ENCODE measurements at places on chromosomes 5 and 9.
A peak's percentile ranks its signal among the peaks of the same experiment; 100 is the strongest.

GRCh38 chr5:122151640-122152039, 22.3 kb downstream of the ZNF474 start:
- no peak for DNase-seq

DNA sequence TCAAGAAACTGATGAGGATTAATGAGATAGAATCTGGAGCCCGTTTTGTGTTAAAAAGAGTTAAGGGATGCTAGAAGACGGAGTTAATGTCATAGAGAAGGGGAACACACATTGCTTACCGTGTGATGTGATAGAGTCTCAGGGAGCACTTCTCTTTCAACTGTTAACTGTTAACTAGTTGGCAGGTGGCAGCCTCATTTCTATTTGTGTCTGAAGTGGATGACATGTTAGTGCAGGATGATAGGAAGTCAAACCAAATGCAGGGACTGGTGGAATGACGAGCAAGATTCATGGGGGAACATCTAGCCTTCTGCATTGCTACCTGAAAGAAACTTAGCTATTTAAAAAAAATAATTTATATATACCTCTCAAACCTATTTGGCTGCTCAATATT, 222.7 kb downstream of the MAST4 start:
- no peak for DNase-seq

GRCh38 chr9:38060681-38061080, 8.3 kb downstream of the SHB start:
- DNase-seq = no peak

DNA sequence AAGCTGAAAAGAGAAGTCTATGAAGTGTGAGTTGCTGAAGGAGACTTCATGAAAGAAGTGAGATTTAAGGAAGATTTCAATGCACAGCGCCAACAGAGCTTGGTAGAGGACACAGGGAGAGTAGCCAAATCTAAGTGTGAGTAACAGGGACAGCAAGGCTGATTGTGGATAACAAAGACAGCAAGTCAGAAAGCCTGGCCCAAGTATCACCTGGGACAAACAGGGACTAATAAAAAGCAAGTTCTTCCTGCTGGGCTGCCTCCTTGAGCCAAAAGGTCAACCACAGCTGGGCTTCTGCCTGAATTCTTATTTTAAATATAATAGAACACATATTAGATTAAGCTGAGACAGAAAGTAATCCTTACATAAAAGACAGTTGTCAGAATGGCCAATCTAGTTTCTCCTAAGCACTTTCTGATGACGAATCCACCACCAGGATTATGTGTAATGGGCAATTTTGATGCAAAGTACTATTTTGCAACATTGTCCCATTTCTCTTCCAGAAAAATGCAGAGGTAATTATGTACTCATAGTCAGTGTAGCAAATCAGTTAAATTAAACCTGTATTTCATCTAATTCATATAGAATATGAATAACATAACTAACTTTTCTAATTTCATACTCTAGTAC, 73.8 kb downstream of the MAPKAP1 start:
- DNase-seq = no peak

DNA sequence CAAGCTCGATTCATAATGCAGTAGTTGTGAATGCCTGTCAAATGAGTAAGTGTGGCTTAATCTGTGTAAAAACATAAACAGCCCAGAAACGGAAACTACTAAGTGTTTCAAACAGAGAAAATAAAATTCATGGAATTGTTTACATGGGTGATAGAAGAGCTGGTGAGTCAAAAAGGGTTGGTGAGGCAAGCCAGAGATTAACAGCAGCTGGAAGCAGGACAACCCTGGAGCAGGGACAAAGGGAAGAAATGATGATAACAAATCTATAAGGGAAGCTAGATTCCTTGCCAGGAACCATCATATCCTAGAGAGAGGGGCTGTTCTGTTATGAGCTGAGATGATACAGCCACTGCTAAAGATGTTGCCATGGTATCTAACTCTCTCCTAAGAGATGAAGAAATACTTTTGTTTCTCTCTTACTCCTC, 18.0 kb upstream of the PRR16 start:
- peak; percentile 4 for DNase-seq

DNA sequence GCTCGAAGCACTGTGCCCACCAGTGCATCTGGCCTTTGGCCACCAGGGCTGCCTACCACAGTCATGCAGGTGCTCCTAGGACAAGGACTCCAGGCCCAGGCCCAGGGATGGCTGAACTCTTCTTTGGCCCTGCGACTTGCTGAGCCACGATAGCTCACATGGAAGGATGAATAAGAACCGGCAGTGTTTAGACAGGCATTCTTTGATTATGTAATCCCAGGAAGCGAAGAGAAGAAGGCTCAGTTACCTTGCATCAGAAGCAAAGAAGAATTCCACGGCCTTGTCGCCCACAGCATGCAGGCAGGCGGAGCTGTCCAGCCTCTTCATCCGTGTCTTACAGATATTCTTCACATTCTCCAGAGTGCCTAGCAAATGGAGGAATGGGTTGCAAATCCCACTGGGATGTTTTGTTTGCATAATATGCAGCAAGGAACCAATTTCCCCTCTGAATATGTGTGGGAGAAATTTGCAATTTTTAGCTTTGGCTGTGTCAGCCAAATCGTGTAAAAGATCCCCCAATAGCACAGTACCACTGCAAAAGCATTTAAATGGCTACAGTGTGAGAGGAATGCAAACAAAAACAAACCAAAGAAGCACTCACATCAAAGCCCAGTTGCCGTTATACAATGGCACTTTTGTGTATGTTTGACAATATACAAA, 29.1 kb downstream of the GFPT2 start:
- DNase-seq = peak; percentile 30

DNA sequence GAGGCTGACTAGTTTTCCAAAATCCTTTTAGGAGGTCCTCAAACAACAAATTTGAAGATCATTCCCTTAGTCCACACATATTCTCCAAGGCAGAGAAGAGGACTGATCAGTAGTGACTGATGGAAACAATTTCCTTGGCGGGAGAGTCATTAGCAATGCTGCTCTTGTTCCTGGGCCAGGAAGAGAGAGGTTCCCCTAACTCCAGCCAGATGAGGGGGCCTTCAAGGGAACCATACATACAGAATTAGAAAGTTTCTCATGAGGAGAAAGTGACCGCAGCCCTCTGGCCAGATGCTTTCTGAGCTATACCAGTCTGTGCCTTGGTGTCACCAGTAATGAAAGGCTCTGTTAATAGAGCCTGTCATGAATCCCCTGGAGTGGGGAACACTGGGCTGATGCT, 539.4 kb downstream of the BNC2 start:
- DNase-seq = no peak

DNA sequence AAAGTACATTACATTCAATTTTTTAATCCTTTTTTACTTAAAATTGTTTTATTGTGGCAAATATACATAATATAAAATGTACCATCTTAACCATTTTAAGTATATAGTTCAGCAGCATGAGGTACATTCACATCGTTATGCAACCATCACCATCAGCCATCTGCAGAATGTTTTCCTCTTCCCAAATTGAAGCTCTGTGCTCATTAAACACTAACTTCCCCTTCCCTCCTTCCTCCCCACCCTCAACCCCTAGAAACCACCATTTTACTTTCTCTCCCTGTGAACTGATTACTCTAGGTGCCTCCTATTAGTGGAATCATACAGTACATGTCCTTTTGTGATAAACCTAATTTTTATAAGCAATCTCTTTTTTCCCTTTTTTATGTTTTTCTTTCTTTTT, 15.6 kb downstream of the TEX53 start:
- DNase-seq = no peak

DNA sequence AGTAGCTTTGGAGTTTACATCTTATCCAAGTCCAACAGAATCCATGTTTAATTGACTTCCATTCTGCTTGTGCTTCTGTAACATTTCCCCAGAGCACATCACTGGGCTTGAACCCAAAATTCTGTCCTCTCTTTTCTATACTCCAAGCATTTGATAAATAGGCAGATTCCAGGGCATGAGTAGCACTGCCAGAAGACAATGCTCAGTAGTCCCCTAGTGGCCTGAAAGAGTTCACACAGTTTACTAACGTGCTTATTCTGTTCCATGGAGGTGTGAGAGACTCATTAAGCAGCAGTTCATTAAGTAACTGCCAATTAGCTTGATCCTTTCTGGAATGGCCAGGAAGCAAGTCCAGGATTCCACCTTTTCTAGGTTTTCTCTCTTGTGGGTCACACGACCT, 9.4 kb upstream of the GABRA6 start:
- DNase-seq = no peak

GRCh38 chr5:17289681-17290539, 72.5 kb downstream of the BASP1 start:
- no peak for DNase-seq

GRCh38 chr5:101112645-101113044, 209.6 kb upstream of the ST8SIA4 start:
- no peak for DNase-seq

DNA sequence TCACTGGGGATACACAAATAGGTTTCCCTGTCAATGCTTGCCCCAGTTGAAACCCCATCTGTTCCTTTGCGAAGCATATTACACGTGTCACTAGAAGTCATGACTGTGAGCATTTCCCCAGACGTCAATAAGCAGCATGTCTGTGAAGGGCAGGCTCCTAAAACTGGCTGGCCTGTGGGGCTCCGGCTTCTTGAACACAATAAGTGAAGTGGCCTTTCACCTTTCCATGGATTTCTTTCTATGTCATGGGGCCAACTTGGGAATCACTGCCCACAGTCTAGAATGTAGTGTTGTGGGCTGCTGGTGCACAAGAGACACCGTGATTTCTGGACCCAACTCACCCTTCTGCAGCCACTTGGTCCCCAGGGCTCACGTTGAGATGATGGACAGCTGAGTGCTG, 60.4 kb upstream of the CTSL start:
- no peak for DNase-seq

DNA sequence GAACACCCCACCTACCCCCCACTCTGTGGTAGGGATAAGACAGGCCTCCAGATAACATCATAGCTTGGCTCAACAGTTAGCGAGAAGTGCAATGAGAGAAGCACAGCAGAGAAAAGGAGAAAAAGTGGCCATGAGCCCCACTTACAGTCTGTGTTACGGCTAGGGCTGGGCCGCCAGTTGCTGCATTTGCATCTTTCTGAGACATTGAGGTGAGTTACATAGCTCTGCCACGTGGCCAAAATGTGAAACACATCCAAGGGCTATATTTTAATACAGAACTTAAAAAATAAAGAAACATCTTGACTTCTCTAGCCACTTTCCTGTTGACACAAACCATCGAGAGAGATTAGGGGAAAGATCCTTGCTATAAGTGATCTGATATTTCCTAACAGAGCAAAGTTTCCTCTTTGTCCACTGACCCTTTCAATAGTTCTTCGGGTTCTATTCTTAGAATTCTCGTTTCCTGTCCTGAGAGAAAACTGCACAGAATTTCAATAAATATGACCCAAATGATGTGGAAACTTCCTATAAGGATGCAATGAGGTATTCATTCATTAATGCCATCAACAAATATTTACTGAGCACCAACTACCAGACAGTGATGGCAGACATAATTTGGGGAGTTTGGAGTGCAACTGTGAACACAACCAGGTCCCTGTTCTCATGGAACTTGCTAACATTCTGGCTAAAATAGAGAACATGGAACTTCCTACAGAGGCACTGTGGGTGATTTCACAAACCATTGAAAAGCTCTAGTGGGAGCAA, 3.2 kb upstream of the TLE4 start:
- no peak for DNase-seq

DNA sequence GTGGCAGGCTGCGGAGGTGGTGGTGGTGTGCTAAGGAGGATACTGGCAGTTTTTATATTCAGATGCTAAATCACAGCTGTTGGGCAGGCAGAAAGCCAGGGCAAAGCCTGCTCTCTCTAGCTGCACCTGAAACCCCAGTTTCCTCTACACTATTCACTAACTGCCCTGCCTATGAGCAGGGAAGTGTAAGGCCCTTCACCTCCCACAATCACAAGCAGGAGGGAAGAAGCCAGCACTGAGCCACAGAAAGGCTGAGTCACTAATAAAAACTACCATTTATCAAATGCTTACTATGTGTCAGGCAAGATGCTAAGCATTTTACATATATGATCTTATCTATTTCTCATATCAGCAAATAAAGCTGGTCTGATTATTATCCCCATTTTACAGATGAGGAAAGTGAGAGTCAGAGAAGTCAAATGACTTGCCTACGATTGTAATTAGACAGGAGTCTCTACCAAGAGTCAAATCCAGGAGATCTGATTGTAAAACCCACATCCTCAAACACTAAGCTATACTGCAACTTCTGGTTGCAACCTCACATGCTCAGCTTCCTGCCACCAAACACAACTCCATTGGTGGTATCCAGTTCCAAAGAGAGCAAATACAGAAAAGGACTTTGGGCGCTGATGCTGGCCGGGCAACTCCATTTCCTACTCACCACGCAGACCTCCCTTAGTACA, 17.7 kb upstream of the IL6ST start:
- no peak for DNase-seq

DNA sequence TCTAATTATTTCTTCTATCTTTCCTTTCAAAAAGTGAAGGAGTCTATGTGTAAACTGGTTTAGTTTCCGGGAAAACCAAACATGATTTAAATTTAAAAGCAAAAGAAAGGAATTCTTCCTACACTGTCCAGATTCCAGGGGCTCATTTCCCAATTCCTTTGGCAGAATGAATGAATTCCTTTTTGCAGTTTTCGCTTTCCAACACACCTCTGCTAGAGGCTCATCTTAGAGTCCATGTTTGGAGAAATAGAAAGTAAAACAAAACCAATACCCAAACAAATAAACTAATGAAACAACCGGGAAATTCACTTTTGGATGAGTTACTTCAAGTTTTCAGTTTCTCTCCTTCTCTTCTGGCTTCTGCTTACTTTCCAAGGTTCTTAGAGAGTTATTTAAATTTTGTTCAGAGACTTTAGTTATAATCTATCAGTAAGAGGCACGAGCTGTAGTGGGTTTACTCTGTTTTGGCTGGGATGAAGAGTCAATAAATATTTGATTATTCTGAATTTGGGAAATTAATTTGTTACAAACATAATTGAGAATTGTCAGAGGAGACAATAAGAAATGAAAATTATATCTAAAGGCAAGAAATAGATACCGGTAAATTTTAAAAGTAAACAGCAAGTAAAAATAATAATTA, 365.0 kb upstream of the CDH9 start:
- no peak for DNase-seq

GRCh38 chr9:16174915-16175314, 622.1 kb downstream of the CCDC171 start:
- no peak for DNase-seq

- no peak for DNase-seq
Observed at GRCh38 chr9:137186385-137186784, 2.0 kb downstream of the ANAPC2 start.

- DNase-seq = no peak
Observed at GRCh38 chr9:130985029-130985428, 23.9 kb upstream of the LAMC3 start.

DNA sequence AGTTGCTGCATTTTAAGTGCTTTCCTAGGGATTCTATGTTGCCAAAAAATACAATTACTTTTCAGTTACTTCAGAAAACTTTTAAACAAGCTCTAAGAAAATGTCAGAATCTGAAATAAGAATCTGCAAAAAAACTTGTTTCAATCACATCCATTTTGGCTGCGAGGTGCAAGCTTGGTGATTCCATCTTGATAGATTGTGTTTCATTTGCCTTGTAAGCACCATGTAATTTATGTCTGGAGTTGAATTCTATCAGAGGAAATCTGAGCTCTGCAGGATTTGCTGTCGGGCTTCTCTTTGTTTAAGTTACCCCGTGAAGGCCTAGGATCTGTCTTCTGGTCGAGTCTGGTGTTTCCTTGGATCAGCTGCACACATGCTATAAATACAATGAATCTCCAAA, 40.4 kb upstream of the MAN2A1 start:
- no peak for DNase-seq

GRCh38 chr5:143759396-143760130, 52.4 kb upstream of the HMHB1 start:
- no peak for DNase-seq

All from T1000 (cell line).